NCI-H1436 treated with DMSO at 0.1 percent for 48 hours (cell line): ENCODE measurements at places on chromosomes 3 and 15.

DNA sequence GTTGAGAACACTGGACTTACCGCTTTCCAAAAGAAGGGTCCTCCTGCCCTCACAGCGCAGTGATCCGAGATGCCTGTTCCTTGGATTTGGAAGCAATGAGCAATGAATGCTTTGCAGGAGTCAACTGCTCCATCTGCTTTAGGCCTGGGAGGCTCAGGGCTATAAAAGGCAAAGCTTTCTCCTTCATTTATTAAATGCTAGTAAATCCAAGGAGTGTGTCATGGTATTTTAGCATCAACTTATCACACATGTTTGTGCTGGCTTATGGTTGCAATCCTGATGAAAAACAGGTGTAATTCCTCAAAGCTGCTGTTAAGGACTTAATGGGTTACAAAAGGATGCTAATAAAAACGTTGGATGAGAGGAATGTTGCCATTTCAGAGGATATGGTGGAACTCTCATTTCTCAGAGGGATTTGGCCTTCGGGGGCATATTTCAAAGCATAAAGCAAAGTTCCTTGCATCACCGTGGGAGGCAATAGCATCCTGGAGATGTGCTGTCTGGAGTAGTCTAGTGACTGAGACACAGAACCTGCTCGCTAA lies 158.5 kb upstream of the TPM1 start:
- no peak for DNase-seq

GRCh38 chr3:190323246-190323626 lies 990 bp upstream of the CLDN1 start:
- no peak for DNase-seq

DNA sequence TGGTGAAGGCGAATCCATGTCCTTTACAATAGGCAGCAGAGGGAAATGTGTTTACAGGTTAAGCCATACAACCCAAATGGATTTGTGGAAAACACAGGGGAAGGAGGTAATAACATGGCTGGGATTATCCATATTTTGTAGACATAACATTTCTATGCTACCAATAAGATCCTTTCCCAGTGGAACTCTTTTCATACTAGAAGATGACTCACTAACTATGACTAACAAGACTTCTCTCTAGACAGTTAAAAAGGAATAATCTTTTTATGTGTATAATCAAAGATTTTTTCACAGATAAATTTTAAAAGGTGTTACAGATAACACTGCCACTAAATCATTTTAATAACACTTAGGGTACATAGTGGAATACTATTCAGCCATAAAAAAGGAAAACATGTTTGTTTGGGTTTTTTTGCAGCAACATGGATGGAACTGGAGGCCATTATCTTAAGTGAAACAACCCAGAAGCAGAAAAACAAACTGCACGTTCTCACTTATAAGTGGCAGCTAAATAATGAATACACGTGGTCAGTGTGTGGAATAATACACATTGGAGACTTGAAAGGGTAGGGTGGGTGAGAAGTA lies 39.6 kb downstream of the VPS13C start:
- no peak for DNase-seq

DNA sequence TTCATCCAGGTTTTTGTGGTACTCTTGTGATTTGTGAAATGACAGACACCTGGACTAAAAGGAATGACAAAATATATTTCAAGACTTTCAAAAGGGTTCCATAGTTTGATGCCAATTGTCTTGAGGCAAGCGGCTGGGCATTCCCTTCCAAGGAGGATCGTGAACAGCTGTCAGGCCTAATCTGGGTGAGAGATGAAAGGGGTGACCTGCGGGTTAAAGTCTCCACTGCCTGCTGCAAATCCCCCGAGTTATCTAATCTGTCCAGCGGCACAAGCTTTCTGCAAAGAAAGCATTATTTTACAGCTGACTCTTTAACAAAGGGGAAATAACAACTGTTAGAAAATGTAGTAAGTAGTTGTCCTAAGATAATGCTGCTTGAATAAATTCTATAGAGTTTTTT lies 128.7 kb upstream of the MB21D2 start:
- DNase-seq: no peak

- no peak for DNase-seq
Measured at GRCh38 chr3:38137615-38138348, 679 bp upstream of the MYD88 start.

GRCh38 chr3:138092023-138092422 lies 23.4 kb downstream of the DZIP1L start:
- no peak for DNase-seq

DNA sequence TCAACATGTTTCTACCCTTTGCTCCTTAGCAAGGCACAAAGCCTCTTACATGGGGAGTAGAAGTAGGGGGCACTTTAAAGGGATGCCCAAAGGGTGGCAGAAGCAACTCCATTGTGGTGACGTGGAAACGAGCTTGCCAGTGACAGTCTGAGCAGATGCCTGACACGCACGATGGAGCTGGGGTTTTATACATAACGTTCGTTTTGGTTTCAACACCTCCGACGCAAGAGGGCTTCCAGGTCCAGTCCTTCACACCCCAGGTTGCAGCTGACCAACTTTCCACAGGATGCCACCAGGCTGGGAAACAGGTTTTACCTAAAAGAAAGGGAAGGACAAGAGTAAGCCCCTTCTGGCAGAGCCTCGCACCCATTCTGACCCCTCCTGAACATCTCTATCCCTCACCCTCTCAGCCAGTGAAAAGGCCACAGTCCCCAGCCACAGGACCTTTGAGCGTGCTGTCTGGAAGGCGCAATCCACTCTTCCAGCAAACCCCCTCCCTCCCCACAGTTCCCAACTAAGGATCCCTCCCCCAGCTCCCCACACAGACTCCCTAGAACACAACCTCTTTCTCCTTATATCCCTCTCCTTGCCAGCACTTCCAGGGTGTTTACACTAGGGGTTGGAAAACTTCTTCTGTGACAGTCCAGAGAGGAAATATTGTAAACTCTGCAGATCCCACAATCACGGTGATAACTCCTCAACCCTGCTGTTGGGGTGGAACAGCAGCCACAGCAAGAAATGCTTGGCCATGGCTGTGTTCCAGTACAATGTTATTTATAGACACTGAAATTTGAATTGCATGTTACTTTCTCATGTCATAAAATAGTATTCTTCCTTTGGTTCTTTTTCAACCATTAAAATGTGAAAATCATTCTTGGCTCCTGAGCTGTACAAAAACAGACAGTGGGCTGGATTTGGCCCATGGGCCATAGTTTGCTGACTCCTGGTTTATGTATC lies 36.2 kb downstream of the FAM174B start:
- no peak for DNase-seq

DNA sequence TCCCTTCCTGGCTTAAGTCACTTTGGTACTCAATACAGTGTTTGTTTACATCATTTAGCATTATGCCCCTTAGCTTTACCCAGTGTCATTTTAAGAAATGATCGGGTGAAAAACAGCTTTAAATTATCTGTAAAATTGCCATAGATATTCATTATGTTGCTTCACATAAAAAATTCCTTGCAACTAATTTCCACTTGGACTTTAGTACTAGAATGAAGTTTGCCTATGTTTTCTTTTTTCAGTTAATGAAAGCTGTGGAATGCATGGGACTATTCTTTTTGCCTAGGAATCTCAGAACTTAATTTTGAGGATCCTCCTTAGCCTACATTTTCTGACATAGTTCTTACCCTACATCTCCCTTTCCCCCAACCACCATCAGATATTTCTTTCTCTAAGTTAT lies 38.4 kb downstream of the CCNL1 start:
- no peak for DNase-seq
